ENCODE measurements at places on chromosomes 2 and 18.

DNA sequence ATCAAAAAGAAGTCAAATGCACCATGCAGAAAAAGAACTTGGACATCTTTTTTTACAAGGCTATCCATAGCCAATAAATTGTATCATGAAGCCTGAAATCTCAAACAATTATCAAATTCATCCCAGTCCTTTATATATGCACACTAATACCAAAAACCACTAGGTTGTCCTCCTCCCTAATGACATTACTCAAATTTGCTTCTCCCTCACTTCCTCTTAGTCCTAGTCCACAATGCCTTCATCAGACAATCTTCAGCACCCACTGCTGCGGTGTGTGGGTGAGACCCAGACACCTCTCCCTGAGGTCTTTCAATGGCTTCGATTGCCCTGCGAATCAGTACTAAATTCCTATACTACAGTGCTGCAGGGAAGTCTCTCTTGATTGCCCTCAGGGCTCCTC lies 58.1 kb downstream of the CLASP1 start:
- DNase-seq = no peak
- peaks cover 16% of the 10 kb centered on the region for H3K4me1 ChIP-seq
- no peak overlapping the region for H3K4me3 ChIP-seq
- H3K27me3 ChIP-seq = no peaks in the 10 kb centered on the region
- no peak overlapping the region for H3K27ac ChIP-seq

DNA sequence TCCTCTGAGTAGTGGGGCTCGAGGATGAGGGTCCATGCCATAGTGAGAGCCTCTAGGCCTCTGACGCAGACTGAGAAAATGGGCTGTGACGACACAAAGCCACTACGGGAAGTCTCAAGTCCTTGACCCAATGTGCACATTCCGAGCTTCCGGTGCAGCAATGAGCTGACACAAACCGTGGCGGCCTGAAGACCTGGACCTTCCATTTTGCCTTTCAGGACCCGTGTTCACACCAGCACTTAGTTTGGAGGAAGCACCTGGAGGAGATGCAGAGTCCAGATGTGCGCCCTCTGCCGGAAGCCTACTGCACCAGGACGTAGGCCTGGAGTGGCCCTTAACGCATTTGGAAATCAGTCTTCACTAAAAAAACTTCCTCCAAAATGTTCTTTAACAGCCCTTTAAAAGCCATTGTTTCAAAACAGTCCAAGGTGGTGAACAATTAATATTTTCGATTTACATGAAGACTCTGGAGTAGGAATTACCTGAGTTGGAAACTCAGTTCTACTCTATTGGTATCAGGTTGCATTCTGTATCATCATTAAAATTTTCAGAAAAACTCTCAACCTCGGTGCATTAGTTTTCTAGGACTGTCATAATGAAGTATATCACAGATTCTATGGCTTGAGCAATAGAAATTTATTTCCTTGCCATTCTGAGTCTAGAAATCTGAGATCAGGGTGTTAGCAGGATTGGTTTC lies 33.9 kb downstream of the BMP10 start:
- H3K27me3 ChIP-seq = no peaks in the 10 kb centered on the region
- no peaks in the 10 kb centered on the region for H3K36me3 ChIP-seq
- no peak overlapping the region for H3K4me3 ChIP-seq
- H3K27ac ChIP-seq = peak overlapping the region; percentile 74
- peak; percentile 53 for DNase-seq

DNA sequence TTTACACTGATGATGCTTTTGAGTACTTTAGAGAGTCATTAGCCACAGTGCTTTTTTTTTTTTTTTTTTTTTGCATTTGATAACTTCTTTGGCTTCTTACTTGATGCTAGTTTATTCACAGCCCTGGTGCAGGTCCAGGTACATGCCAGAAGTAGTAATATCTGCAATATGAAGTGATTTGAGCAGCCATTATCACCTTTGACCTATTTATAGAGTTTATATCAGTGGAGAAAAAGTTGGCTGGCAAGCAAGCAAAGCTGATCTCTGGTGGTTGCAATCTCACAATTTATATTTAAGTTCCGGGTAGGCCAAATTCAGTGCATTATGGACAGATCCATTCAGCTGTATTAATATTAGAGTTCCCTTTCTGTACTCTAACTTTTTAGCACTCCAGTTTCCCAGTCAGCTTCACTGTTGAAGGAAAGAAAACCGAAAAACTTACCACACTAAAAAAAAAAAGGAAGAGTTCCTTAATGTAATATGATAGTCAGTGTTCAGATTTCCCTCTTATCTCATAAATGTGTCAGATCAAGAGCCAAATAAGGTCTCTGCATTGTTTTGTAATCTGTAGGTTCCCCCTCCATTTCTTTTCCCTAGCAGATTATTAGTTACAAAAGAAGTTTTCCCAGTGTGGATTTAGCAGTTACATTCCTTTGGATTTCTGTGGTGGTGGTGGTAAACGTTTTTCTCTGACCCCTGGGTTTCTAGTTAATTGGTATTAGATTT lies 78.6 kb downstream of the HAUS1 start:
- H3K27ac ChIP-seq = no peak overlapping the region
- peaks cover 11% of the 10 kb centered on the region for H3K36me3 ChIP-seq
- H3K27me3 ChIP-seq = no peaks in the 10 kb centered on the region
- peaks cover 49% of the 10 kb centered on the region for H3K4me1 ChIP-seq
- no peak overlapping the region for H3K4me3 ChIP-seq
- no peak for DNase-seq

- H3K4me1 ChIP-seq = peaks cover 22% of the 10 kb centered on the region
- peaks cover 3% of the 10 kb centered on the region for H3K27me3 ChIP-seq
- H3K27ac ChIP-seq = no peak overlapping the region
- H3K4me3 ChIP-seq = no peak overlapping the region
- no peaks in the 10 kb centered on the region for H3K36me3 ChIP-seq
Measured at GRCh38 chr2:39532933-39533332, 95.8 kb upstream of the MAP4K3 start.

- no peaks in the 10 kb centered on the region for H3K36me3 ChIP-seq
- H3K27me3 ChIP-seq = peaks cover 4% of the 10 kb centered on the region
- no peak overlapping the region for H3K27ac ChIP-seq
- H3K4me3 ChIP-seq = no peak overlapping the region
Measured at GRCh38 chr2:48589170-48589767, 28.4 kb upstream of the GTF2A1L start.

DNA sequence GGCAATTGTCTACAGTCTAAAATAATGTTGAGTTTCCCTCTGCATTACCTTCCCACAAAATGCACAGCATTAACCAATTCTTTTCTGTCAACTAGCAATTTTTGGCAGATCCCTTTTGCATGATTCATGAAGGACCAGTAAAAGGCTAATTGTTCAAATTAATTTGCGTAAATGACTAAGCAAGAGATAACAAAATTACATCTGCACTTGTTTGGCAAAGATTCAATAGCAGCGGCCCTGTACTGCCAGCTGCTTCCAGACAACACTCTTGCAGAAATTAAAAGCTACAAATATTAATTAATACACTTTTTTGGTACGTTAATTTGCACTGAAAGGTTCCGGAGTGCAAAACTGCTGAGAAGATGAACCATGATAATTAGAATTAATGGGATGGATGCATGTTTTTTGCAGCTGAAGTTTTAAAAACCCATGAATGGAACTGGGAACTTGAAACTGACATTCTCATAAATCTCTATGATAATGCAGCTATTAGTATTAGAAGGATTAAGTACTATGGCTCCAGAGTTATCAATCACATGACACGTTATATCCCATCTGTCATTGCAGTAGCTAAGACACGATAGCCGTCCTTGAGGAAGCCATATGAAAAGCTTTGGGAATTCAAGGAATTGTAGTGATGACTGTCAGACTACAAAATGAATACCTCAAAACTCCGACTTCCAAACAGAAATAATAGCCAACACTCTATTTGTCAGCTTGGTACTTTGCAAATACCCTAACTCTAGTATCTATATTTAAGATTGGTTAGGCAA lies 1268.3 kb upstream of the ACVR2A start:
- no peak overlapping the region for H3K27ac ChIP-seq
- H3K4me3 ChIP-seq = no peak overlapping the region
- DNase-seq = no peak
- no peaks in the 10 kb centered on the region for H3K4me1 ChIP-seq

- H3K27me3 ChIP-seq = peaks cover 24% of the 10 kb centered on the region
- no peaks in the 10 kb centered on the region for H3K36me3 ChIP-seq
- H3K27ac ChIP-seq = no peak overlapping the region
Measured at GRCh38 chr18:801137-801536, 10.9 kb downstream of the YES1 start.

- H3K27me3 ChIP-seq = peaks cover 18% of the 10 kb centered on the region
- H3K36me3 ChIP-seq = no peaks in the 10 kb centered on the region
- no peak overlapping the region for H3K27ac ChIP-seq
- DNase-seq = no peak
Measured at GRCh38 chr2:11023326-11024258, 111.9 kb downstream of the KCNF1 start.

GRCh38 chr2:229080172-229080571 lies 190.9 kb downstream of the PID1 start:
- no peaks in the 10 kb centered on the region for H3K36me3 ChIP-seq
- H3K27ac ChIP-seq = no peak overlapping the region
- no peak for DNase-seq
- H3K4me1 ChIP-seq = no peaks in the 10 kb centered on the region
- H3K4me3 ChIP-seq = no peak overlapping the region

- DNase-seq = no peak
- no peaks in the 10 kb centered on the region for H3K4me1 ChIP-seq
- no peak overlapping the region for H3K27ac ChIP-seq
Measured at GRCh38 chr2:20474757-20475566, 28.1 kb downstream of the RHOB start.
